ENCODE measurements at places on chromosomes 13 and 19.

- DNase-seq = no peak
Observed at GRCh38 chr13:94114166-94114565, 365.3 kb downstream of the DCT start.

DNA sequence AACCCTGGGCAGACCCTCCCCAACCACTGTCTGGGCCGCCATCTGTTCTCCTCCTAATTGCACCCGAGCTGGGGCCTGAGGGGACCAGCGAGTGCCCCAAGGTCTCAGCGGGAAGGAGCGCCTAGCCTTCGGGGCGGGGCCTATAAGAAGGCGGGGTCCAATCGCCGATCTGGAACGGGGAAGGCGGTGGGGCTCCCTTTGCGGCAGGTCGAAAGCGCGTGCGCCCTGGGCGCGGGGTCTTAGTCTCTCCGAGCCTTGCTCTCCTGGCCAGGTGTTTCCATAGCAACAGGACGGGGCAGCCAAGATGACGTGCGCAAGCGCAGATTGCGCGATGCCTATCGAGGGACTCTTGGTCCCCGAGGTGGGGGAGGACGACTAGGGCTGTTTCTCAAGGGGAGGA lies 2.8 kb downstream of the MAST1 start:
- DNase-seq = no peak

DNA sequence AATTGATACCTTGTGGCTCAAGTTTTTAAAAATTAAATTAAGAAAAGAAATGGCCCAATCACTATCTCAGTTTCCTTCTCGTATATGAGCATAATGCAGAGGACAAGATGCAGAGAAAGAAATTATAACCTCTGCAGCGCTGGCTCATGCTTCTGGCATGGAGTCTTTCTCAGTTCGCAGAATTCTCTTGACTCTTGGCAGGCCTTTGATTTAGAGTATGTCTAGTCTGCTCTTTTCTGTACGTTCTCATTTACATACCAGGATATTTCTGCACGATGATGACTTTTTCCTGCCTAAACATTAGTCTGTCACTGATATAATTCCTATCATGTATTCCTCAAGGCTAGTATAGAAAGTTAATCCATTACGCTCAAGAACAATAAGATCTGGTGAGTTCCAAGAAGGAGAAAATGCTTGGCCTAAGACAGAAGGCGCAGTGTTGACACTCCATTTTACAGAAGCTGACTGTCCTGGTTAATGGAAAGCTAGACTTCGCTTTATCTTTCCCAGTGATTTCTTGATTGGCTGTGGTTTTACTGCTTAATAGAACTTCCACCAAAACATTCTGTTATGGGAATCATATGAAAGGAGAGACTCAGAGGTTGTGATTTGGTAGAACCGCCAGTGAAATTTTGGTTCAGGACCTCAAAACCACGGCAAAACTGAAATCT lies 1.7 kb upstream of the SMAD9 start:
- no peak for DNase-seq

DNA sequence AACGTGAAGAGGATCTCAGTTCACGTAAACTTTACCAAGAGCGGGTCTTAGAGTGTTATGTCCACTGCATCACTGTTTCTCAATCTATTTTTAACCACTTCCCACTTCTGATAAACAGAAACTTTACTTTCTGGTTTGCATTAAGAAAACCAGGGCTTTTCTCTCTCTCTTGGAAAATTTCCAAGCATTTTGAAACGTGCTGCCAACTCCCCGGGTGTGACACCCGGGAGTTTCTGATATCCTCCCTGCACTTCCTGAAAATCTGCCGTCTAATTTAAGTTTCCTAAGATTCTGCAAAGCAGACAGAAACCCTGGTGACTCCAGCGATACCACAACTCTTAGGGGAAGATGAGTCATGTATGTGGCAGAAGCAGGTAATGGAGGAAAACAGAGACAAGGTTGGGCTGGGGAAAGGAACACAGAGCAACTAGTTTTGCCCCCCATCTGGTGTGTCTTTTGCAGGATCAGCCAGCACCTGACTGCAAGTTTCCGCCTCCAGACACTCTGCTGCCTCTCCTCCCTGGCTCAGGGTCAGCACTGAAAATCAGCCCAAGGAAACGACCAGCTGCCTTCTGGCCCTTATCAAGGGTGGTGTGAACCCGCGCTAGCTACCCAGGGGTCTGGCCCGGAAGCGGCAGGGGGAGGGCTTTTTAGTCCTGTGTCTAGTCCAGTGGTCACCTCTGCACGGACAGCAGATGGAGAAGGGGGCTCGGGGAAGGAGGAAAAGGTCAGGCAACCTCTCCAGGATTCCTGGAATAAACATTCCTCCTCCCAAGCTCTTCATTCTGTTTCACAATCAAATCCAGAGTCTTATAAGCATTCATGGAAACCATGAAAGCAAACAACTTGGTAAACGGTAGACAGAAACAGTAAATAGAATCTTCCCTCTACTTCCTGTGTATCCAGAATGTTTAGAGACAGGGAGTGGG lies 11.3 kb upstream of the FFAR2 start:
- DNase-seq = no peak

DNA sequence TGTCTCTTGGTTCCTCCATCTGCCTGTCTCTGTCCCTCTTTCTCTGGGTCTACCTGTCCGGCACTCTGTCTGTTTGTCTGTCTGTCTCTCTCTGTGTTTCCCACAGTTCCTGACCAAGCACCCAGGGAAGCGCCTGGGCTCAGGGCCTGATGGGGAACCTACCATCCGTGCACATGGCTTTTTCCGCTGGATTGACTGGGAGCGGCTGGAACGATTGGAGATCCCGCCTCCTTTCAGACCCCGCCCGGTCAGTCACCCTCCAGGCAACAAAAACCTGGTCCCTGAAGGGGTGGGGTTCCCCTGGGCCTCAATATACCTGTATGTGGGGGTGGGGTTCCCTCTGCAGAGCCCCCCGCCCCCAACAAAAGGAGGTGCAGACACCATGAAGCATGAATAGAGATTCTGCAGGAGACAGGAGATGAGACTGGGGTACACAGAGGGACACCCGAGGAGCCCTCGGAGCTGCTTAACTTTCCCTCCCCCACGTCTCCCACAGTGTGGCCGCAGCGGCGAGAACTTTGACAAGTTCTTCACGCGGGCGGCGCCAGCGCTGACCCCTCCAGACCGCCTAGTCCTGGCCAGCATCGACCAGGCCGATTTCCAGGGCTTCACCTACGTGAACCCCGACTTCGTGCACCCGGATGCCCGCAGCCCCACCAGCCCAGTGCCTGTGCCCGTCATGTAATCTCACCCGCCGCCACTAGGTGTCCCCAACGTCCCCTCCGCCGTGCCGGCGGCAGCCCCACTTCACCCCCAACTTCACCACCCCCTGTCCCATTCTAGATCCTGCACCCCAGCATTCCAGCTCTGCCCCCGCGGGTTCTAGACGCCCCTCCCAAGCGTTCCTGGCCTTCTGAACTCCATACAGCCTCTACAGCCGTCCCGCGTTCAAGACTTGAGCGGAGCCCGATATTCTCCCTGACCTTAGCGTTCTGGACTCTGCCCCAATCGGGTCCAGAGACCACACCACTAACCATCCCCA lies 2.6 kb upstream of the CACNG7 start:
- peak; percentile 41 for DNase-seq

DNA sequence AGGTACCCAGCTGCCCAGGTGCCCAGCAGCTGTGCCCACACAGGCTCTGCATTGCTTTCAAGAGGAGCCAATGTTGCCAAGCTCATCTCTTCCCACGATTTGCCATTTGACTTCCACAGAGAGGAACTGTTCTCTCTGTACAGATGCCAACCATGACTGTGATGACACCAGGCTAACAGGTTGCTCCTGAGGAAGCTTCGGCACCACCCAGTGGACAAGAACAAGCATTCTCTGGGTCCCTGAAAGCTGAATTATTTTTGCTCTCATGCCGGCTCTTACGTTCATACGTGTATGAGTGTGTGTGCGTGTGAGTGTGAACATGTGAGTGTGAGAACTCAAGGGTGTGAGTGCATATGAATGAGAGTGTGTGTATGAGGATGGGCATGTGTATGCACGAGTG lies 535.2 kb downstream of the LIG4 start:
- no peak for DNase-seq

DNA sequence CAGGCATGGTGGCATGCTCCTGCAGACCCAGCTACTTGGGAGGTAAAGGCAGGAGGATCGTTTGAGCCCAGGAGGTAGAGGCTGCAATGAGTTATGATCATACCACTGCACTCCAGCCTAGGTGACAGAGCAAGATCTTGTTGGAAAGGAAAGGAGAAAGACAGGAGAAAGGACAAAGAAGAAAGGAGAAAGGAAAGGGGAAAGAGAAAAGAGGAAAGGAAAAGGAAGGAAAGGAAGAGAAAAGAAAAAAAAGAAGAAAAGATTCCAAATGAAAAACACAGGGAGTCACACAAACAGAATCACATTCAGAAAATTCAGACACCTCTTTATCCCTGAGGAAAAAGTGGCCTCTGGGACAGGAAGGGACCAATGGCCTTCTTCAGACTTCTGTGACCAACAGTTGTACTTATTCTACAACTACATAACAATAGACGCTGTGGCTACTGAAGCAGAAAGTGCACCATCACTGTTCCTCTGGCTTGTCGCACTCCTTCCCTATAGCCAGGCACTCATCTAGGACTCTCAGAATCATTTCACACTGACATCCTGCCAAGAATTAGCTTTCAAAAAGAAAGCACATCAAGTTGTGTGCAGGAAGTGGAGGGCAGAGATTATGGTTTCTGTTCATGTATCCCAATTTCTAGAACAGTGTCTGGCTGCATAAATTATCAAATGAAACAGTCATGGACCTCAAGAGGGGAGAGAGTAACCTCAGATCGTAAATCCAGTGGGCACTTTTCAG lies 5.9 kb downstream of the MTMR6 start:
- no peak for DNase-seq

DNA sequence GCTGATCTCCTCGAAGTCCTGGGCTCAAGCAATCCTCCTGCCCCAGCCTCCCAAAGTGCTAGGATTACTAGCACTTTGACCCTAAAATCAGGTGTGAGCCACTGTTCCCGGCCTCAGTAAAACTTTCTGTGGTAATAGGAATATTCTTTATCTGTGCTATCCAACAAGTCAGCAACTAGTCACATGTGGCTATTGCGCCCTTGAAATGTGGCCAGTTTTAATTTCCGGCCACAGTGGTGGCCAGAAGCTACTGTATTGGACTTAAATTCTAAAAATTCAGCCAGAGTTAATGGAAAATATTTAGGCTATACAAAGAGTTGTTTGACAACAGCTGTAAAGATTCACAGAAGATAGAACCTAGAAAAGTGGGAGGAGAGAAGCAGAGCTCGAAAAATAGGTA lies 30.0 kb downstream of the KEAP1 start:
- no peak for DNase-seq

DNA sequence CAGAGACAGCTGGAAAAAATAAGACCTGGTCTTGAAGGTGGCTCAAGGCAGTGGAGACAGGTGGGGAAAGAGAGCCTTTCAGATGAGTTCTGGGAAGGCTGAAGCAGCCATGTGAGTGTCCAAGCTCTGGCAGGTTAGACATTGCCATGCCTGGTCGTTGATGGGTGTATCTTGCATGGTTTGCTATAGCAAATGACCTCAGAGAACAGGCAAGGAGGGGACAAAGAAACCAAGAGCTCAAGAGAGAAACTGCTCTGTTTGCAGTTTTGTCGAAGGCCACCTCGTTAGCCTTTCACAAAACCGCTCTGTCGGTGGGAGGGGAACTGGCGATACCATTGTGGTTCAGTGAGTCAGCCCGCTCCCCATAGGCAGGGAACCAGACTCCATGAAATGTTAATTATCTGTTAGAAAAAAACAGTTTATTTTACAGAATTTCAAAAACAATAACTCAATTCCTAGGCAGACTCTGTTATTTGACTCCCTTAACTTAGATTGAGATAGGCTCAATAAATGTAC lies 82.8 kb upstream of the ARGLU1 start:
- no peak for DNase-seq

- DNase-seq = no peak
Observed at GRCh38 chr19:18672044-18672451, 11.4 kb upstream of the CRTC1 start.

Measured in anterior cingulate cortex (tissue), 58 donors.